ENCODE measurements at places on chromosomes 5 and 9.

GRCh38 chr5:117881426-117882230, 1106.7 kb downstream of the DTWD2 start:
- DNase-seq, result no peak

GRCh38 chr5:60927450-60927849, 17.4 kb downstream of the ERCC8 start:
- DNase-seq, result no peak

- no peak for DNase-seq
Measured at GRCh38 chr9:119709431-119709830, 340.2 kb upstream of the BRINP1 start.

- DNase-seq, result no peak
Measured at GRCh38 chr9:68887232-68887631, 126.7 kb downstream of the PRKACG start.

- DNase-seq, result no peak
Measured at GRCh38 chr9:83011611-83012010, 51.3 kb downstream of the RASEF start.

DNA sequence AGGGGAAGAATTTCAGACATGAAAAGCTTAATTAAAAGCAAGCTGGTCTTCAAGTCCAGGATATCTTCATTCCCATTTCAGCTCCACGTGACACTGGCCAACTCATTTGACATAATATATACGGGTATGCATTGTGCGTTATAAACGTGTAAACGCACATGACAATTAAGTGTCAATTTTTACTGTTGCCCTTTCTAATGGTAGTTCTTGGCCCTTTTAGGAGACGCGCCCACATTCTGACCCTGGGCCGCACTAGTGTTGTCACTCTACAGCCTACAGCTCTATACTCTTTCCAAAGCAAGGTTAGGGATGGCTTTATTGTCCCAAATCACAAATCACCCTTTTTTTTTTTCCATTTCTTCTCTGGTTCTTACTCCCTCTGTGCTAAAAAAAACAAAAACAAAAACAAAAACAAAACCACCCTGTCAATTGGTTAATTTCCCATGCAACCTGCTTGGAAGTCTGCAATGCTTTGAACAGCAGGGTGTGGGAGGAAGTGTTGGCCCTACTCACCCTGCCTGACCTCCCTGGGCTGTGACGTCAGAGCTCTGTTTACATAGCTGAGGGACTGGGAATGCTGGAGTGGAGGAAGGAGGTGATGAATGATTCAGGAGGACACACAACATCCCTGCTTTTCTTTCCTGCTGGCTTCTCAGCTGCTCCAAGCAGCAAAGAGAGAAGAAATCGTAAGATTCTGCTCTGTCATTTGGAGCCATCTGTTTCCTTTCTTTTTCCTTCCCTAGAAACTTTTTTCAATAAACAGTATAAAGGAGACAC, 19.3 kb downstream of the RFK start:
- DNase-seq, result no peak

GRCh38 chr5:115324021-115324420, 27.6 kb upstream of the CCDC112 start:
- no peak for DNase-seq

- DNase-seq, result no peak
Measured at GRCh38 chr5:123845356-123846100, 333.6 kb downstream of the CSNK1G3 start.

DNA sequence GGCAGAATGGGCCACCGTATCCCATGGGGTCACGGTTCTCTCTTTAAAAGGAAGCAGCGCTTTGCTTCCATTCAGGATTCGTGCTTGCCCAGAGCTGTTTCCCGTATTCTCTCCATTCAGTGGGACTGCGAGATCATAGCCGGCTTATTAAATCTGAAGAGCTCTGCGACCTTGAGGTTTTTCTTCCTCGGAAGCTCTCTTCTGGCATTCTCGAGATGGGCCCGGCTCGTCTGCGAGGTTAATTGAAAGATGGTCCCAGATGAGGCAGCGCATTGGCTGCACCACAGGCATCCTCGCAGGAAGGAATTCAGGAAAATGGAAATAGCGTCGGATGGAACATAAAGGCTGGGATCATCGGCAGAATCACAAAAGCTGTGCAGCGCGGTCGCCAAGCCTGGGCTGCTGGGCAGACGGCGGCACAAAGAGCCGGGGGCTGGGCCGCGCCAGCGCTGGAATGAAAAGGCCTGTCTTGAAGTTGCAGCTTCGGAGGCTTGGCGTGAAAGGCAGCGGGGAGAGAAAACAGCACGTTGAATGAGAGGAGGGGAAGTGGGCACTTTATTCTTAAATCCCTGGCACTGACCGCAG, 236.2 kb downstream of the IRX2 start:
- no peak for DNase-seq

DNA sequence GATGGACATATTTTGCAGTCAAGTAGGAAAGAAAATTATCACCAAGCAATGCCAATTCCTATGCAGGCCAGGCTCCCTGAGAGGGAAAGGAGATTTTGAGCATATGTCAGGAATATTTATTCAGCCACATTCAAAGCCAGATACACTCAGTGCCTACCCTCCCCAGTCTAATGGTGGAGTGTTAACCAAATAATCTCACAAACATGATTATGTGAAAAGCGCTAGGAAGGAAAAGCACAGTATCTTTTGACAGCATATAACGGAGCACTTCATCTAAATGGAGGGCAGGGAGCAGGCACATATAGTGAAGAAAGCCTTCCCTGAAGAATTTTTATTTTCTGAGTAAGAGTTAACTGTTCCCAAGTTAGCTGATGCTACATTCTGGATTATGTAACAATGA, 80.3 kb upstream of the SLC30A5 start:
- no peak for DNase-seq

GRCh38 chr5:8247049-8247899, 378.3 kb downstream of the MTRR start:
- no peak for DNase-seq

DNA sequence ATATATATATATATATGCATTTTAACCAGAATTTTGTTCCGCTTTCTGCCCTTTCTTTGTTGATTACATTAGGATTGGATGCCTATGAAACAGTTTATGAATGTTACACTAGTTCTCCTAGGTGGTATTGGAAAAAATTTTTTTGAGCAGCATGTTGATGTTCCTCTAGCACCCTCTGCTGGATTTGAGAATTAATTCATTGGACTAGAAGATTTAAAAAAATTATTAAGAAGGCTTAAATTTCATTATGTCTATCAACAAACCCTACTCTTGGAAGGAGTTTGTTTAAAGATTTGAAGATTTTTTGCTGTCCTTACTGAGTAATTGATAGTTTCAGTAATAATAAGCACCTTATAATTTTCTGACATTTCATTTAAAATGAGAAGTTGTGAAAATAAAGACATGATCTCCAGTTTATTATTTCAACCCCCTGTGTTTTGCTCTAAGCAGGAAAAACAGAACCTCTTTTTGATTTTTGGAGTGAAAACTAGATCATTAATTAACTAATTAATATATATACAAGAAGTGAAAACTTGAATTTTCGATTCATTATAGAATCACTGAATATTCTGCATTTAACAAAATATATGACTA, 89.6 kb downstream of the CCDC171 start:
- DNase-seq, result no peak

- peak; percentile 7 for DNase-seq
Measured at GRCh38 chr9:21096172-21096900, 18.6 kb upstream of the IFNB1 start.

DNA sequence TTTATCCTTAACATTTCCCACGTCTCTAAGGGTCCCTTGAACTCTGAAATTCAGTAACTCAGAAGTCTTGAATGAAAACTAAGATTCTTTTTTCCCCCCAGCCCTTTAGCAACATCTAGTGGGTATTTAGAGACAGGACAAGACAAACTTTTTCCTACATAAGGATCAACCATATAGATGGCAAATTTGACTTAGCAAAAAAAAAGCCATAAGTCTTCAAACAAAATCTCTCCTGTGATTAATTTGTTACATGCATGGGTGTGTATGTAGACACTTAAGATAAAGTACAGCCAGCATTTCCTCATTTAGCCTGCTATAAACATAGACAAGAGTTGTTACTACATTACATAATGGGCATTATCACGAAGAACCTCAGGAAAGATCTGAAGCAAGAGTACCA, 29.1 kb upstream of the ANKRD31 start:
- no peak for DNase-seq

GRCh38 chr9:13027879-13028278, 251.6 kb downstream of the MPDZ start:
- no peak for DNase-seq

Measured in activated gamma-delta T cell treated with anti-CD3 and anti-CD28 coated beads, Interleukin-2, amount 50 U/mL, for 16 hours (primary cell).